ENCODE measurements at places on chromosomes 1 and 21.

DNA sequence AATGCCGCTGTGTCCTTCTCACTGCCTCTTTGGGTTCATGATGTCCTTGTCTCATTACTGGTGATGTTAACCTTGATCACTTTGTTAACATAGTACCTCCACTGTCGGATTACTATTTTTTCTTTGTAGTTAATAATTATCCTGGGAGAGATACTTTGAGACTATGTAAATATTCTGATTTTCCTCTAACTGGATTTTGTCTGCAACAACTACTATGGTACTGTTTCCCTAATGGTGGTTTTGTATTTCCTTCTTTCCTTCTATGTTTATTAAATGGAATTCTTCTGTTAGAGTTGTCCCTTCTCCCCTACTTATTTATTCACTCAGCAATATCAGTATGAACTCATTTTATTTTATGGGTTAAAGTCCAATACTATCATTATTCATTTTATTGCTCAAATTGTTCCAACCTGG is 4.2 kb downstream of the TOR1AIP2 start:
- DNase-seq, result no peak

DNA sequence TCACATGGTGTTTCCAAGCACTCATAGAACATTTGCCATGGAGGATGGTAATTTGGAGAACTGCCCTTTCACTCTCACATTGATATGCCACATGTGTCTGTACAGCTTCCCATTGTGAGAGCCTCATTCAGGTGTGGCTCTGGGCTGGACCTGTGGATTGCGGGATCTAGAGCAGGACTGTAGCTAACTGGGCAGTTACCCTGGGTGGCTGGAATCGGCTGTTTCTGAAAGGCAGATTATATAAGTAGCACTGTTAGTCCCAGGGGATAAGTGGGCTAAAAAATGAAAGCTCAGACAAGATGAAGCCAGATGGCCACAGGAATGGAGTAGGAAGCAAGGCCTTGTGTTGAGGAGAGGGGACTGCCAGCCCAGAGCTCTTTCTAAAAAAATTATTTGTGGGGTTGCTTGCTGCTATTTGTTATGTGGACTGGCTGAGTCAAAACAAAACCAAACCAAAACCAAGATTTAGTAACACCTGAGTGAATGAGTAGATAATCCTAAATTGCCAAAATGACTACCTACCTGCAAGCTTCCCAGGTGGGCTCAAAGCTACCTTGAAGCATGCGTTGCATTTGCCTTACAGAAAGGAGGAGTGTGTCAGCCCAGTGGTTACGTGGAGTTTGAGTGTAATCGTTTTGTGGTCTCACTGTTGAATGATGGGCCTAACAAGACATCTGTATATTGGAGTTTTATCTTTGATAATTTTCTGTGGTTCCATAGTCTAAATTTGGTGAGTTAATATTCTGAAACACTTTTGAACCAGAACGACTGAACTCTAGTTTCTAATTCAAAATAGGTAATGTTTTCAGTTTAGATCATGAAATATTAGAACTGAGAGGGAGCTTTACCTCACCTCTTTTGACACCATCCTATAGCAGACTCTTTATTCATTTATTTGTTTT is 58.0 kb downstream of the SDCCAG8 start:
- no peak for DNase-seq

DNA sequence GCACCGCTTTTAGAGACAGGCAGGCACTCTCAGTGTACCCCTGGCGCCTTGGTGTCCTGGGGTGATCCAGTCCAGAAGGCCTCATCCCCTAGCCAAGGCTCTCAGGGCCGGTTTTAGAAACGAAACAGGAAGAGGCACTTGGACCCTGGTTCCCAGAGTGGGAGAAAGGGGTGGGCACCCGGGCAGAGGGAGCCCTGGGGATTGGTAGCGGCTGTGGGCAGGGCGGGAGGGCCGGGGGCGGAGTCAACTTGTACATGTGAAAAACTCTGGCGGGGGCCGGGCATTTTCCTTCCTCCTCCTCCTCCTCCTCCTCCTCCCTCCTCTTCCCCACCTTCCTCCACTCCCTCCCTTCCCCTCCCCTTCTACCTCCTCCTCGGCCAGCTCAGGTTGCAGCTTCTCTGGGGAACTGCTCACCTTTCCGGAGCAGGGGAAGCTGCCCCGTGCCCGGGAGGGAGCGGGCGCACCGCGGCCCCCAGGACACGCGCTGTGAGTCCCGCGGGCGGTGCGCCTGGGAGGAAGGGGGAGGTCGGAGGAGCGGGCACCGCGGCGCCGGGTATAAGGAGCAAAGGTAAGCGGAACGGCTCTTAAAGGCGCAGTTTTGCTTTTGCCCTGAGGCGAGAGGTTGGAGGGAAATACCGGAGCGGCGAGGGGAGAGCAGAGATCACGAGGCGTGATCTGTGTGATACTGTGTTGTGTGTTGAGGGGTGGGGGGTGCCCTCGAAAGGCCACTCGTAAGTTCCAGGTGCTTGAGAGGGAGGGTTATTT is at the start of gene CDK18:
TSS of gene CDK18 (plus strand) at position 359 of the 765 bp plus-strand sequence. CDS start 18,499 bp downstream, outside the sequence.
- peak; percentile 90 for DNase-seq

DNA sequence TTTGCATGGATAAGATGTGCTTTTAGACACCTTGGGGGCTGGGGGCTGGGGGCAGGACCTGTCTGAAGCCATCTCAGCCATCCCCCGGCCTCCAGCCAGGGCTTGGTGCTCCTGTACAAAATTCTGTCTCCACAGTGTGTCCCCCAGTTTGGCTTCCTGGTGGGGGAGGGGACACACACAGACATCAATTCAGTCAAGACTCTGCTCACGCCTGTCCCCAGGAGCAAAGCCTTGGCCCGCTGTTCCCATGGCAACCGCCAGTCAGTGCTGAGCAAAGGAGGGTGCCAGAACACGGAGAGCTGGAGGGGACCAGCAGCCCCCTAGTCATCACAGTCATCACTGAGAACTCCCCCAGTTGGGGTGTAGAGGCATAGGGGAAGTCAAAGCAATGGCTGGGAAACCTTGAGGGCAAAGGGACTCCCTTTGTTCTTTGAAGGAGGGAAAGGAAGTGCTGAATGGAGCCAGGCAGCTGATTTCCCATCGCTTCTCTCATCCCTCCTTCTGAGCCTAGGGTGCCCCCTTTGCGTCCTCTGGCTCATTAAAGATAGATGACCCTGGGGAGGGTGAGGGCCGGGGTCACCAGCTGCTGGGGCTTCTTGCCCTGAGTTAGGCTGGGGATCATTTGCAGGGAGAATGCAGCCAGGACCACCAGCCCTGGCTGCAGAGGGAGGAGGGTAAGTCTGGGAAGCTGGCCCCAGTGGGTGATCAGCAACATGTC is 134.9 kb upstream of the IPO9 start:
- no peak for DNase-seq

DNA sequence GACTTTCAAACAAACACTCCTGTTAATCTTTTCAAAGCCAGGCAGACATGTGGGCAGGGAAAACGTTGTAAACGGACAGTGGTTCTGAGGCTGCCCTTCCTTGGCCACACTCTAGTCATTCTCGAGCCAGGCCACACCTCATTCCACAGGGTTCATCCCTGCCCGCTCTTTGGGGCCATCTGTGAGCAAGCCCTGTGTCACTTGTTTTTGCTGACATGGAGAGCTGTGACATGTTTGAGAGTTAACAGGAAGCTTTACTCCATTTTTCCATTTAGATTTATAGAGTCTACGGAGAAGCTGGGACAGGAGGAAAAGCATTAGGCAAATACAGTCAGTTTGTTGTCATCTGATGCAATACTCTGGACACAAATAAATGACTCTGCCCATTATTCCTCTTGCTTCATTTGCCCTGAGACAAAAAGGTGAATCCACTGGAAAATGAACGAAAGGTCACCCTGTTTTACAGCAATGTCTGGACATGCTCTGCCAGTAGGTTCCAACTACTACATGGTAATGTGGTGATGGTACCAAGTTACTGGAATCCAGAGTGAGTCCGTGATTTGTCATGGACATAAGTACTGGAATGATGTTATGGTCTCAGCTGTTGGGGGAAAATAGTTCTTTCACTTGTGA is 126.9 kb downstream of the CLIC6 start:
- DNase-seq, result no peak

- peak; percentile 67 for DNase-seq
These were observed 76.8 kb downstream of the CD46 start for GRCh38 chr1:207828485-207829158.

- no peak for DNase-seq
These were observed 80.7 kb upstream of the CHODL start for GRCh38 chr21:18163956-18164355.

- DNase-seq, result peak; percentile 2
These were observed 1.4 kb downstream of the BCL10 start for GRCh38 chr1:85274969-85275453.

DNA sequence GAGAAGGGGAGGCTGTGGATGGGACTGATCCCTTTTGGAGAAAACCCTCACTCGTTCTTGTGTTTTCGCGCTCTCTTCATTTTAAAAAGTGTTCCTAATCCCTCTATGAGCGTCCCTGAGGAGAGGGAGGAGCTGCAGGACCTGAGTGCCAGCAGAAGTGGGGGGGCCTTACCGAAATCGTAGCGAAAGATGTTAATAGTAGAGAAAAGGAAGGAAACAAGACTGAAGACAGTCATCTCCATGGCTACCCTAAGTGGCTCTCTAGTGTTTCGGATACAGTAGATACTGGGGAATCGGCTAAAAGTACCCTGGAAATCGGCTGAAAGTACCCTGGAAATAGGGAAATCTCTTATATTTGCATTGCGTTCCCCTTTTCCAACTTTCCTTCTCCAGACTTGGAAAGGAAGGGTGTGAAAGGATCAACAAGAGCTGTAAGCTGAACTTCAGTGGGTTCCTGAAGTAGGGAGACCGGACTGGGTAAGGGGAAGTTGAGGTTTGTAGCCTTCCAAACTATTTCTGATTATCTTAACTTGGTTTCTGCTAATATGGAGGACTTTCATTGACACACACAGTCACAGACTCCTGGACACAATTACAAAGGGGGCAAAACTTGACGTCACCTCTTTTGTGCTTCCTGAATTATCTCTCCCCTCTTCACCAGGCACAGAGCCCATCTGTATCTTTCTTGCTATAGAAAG is 486 bp upstream of the DSTYK start:
- DNase-seq, result no peak

GRCh38 chr21:38219049-38219628 is 37.7 kb upstream of the KCNJ15 start:
- DNase-seq, result peak; percentile 24

GRCh38 chr1:110914676-110915075 is 41.7 kb downstream of the CD53 start:
- DNase-seq, result no peak

DNA sequence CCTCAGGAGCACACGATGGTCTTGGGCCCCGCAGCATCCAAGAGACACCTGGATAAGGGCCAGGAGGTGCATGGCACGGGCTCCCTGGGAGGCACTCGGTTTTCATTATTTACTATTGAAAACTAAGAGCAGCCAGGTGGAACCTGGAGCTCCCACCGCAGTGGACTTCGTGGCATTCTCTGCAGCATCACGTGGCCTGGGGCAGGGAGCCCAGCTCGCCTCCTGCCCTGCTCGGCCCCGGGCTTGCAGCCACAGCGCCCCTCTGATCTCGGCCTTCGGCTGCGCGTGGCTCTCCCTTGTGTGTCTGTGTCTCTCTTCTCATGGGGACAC is 121.6 kb downstream of the SIK1 start:
- DNase-seq, result no peak

GRCh38 chr1:157043685-157044084 is 1.9 kb downstream of the ARHGEF11 start:
- no peak for DNase-seq

DNA sequence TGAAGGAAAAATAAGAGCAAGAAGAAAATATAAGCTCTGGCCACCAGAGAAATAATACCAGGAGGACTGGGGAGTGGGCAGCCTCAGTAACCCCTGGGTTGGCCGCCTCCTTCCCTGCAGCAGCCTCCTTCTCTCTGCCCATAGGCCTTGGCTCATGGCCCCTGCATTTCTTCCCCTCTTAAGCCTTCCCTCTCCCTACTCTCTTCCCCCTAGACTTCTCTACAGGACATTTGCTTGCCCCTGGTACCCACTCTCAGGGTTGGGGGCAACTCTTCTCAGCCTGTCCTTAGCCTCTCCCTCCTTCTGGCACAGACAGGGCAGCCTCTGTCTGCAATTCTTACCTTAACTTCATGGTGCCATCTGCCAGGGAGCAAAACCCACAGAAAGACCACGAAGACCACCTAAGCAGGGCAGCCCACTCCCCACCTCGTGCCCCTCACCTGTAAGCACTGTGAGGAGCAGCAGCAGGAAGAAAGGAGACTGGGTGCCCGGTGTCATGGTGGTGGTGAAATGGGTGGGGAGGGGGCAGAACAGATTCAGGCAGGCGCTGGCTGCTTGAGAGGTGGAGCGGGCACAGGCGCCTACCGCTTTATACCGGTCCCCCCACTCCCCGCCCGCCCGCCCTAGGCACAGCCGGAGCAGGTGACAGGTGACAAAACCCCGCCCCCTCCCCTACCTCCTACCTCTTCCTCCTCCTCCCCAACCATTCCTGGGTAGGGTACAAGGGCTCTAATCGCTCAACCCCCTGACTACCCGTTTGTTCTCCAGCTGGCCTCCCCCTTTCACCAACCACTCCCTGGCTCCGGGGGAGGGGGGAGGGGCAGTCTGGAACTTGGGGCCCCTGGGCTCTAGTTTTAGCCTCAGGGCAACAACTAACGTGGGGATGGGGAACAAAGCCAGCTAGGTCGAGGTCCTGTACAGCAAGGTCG is 15.1 kb downstream of the THBS3 start:
- peak; percentile 80 for DNase-seq

GRCh38 chr1:8754993-8755392 is 62.4 kb downstream of the RERE start:
- no peak for DNase-seq

GRCh38 chr1:202728951-202729350 is 18.7 kb upstream of the SYT2 start:
- DNase-seq, result no peak

GRCh38 chr1:30788580-30789387 is 31.2 kb upstream of the LAPTM5 start:
- no peak for DNase-seq

DNA sequence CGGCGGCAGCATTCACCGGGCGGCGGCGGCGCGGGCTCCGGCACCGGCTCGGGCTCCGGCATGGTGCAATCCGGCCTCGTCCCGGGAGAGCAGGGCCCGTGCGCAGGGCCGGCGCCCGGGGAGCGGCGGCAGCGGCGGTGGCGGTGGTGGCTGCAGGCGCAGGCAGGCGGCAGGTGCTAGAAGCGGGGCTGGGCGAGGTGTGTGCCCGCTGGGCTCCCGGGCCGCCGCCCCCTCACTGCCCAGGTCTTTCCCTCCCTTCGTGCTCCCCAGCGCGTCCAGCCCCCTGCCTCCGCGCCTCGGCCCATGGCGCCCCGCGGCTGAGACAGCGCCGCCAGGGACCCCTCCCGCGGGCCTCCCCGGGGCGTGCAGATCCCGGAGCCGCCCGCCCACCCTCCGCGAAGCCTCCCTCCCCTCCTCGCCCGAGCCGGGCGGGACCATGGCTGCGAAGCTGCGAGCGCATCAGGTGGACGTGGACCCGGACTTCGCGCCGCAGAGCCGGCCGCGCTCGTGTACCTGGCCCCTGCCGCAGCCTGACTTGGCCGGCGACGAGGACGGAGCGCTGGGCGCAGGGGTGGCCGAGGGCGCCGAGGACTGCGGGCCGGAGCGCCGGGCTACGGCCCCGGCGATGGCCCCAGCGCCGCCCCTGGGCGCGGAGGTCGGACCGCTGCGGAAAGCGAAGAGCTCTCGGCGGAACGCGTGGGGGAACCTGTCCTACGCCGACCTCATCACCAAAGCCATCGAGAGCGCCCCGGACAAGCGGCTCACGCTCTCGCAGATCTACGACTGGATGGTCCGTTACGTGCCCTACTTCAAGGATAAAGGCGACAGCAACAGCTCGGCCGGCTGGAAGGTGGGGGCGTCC is 492 bp downstream of the FOXO6 start:
- peak; percentile 60 for DNase-seq

- no peak for DNase-seq
These were observed 326.1 kb upstream of the BEND5 start for GRCh38 chr1:49102752-49103151.

GRCh38 chr1:53378932-53379661 is 51.2 kb upstream of the LRP8 start:
- DNase-seq, result no peak

GRCh38 chr21:15029077-15029476 is 35.7 kb downstream of the NRIP1 start:
- DNase-seq, result no peak

Data from NCI-H146 (cell line).